T-helper 9 cell (primary cell): ENCODE measurements at places on chromosomes 1 and 21.

GRCh38 chr1:66156144-66156543 is 363.4 kb downstream of the PDE4B start:
- DNase-seq: no peak

DNA sequence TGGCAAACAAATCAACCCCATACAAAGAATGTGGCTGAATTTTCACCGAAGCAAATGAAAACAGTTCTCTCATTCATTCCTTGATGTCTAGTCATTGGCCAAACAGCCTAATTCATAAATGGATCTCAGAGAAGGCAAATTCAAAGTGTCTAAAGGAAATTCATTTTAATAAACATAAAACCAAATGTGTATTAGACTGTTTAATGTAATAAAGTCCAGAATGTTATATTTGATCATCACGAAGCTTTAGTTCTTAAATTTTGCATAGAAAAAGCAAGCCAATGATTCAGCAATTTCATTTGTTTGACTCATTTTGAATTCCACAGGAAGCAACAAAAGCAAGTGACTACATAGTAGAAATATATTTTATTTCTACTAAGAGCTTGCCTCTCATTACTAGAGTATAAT is 379.2 kb upstream of the ADAMTS5 start:
- no peak for DNase-seq

DNA sequence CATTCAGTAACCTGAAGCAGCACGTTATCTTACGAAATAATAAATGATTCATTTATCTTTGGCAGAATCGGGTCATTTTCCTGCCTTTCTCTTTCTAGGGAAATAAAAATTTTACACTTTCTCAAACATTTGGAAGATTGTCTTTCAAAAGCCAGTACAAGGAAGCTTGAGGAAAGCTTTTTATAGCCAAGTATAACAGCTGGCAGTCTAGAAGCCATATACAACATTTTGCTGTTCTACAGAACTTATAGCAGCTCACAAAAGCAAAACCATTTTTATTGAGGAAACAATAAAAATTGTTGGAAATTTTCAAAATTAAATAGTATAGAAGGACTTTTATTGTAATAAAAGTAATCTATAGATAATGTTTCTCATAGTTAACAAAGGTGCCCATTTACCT is 448.6 kb downstream of the SMYD3 start:
- DNase-seq: no peak

DNA sequence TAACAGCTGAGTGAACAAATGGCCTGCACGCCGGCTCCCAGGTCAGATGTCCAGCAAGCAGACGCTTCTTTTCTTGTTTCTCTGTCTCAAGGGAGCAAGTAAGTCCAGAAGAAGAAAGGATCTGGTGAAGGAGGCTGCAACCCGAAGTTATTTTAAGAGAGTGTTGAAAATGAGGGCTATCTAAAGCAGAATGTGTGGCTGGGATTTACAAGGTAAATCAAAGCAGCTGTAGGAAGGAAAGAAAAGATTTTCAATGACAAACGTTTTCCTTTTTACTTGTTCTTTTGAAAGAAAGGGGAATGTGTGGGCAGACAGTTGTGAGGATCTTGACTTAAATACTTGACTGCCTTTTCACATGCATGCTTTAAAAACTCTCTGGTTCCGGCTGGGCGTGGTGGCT is 311.5 kb downstream of the KIF26B start:
- no peak for DNase-seq

GRCh38 chr21:18273400-18273799 is 28.8 kb downstream of the CHODL start:
- DNase-seq: no peak

GRCh38 chr1:189669846-189670245 is 807.8 kb downstream of the BRINP3 start:
- DNase-seq: no peak

GRCh38 chr1:43576521-43576920 is 45.8 kb downstream of the PTPRF start:
- no peak for DNase-seq

DNA sequence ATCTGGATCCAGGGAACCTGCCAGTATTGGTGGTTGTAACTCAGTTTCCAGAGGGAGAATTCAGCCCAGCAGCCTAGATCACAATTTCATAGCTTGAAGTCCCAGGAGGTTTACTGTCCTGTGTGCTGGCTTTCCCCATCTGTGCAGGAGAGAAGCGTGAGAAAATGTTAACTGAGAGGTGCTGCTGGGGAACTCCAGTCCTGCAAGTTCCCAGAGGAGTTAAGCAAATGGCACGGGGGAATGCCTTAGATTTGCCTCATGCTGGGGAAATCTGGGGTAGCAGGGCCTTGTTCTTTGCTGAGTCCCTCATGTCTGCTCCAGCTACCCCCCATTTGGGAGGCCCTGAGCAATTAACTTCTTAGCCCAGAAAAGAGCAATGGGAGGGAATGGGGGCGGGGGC is 25.1 kb upstream of the SLAMF6 start:
- no peak for DNase-seq
